ENCODE measurements at places on chromosomes 11 and 22. TPM values are rescaled to one million over a fixed set of nuclear protein-coding genes. Genes with fewer than 3 reads are reported as not detected.

Gene KDM4E
- not detected for total RNA-seq

Gene PPP1CA
- 112 TPM for total RNA-seq

- DNase-seq, result no peak
These were observed 310.1 kb upstream of the NARS2 start for GRCh38 chr11:78884761-78885160.

- DNase-seq, result peak; percentile 78
These were observed 39.0 kb upstream of the ADA2 start for GRCh38 chr22:17258015-17258787.

GRCh38 chr11:30281476-30282288, 41.2 kb upstream of the ARL14EP start:
- peak; percentile 49 for DNase-seq

DNA sequence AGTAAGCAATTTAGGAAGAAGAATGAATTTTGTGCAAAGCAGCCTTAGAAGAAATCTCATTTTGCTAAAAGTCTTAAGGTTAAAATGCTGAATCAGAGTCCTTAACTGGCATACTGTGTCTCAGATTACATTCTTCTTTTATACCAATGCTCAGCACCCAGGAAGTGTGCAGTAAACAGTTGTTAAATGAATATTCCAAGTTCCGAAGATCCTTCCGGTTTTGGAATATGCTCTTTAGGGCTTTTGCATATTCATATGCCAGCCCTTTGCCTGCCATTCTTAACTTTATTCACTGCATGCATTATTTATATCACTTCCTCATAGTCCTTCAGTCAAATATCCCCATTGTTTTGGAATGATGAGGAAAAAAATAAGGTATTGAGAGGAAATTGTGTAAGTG, 242.0 kb downstream of the DDX10 start:
- DNase-seq, result no peak

GRCh38 chr22:37904572-37905533, 1.2 kb upstream of the MICALL1 start:
- no peak for DNase-seq

DNA sequence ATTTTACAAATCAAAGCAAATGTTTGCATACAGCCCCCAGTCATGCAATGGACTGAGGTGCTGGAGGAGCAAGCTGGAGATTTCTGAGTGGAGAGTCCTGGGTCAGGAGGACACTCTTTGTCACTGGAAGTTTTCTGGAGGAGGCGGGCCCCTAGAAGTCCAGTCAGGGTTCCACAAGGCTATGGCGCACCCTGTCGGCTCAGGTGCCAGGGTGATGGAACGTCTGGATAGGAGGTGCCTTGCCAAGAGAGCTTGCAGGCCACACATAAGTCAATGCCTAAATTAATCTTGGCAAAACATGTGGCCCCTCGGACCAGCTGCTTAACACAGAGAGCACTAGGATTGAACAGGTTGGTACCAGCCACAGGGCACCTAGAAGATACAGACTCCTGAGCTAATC, 174.7 kb upstream of the CADM1 start:
- no peak for DNase-seq

GRCh38 chr22:44206696-44207095, 26.0 kb downstream of the PARVG start:
- no peak for DNase-seq

DNA sequence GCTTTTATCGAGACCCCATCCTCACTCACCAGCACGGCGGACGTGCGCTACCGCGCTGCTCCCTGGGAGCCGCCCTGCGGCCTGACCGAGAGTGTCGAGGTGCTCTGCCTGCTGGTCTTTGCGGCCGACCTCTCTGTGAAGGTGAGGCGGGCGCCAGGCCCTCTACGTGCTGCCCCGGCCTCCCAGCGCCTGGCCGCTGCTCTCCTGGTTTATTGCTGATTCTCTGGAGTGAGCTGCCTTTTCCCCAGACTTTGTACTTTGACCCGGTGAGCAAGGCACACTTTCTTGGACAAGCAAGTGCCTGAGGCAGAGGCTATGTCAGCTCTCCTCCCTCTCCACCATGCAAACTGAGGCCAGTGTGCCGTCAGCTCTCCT, 6.5 kb downstream of the TPCN2 start:
- peak; percentile 40 for DNase-seq

DNA sequence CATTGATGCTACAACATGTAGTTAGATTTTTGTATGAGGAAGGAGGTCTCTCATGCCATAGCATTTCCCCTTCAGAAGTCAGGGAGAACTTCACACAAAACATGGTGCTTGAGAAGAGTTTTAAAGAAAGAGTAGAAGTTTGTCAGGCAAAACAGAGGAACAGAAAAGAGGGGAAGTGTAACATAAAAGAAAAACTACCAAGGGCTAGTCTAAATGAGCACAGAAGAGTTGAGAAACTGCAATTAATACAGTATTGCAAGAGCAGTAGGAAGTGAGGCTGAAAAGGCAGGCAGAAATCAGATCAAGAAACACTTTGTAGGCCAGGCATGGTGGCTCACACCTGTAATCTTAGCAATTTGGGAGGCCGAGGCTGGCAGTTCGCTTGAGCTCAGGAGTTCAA, 61.0 kb downstream of the FAM168A start:
- no peak for DNase-seq

- no peak for DNase-seq
These were observed 16.4 kb upstream of the MFNG start for GRCh38 chr22:37502342-37503182.

GRCh38 chr22:35448523-35448922, 48.6 kb downstream of the MCM5 start:
- no peak for DNase-seq

- DNase-seq, result peak; percentile 81
These were observed 492 bp downstream of the JHY start for GRCh38 chr11:122882857-122883645.

- peak; percentile 74 for DNase-seq
These were observed 23.9 kb upstream of the MICAL2 start for GRCh38 chr11:12086271-12087074.

GRCh38 chr11:100778166-100778785, 91.2 kb downstream of the ARHGAP42 start:
- DNase-seq, result no peak

GRCh38 chr22:39546889-39547586, 14.5 kb upstream of the RPS19BP1 start:
- DNase-seq, result no peak

Gene RIMBP3C
- total RNA-seq, result not detected

- no peak for DNase-seq
These were observed 15.5 kb upstream of the RAC2 start for GRCh38 chr22:37259540-37260029.

Gene CCDC82
- total RNA-seq, result 16.9 TPM

DNA sequence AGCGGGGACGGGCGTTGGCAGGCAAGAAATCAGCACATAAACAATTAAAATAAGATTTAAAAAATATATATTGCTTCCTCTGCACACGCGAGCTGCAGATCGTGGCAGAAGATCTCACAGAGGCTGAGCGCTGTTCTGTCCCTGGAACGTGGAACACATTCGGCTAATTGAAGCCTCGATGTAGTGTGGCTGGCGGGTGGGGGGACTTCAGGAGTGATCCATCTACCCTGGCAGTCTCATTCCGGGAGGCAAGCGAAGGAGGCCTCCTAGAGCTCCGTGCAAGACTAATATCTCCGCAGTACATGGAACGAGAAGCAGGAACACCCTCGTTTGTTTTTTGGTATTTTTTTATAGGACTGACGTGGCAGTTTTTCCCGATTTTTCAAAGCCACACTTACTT, 402.4 kb downstream of the MN1 start:
- DNase-seq, result no peak

Gene PDE3B
- total RNA-seq, result 4.5 TPM

Measured in Right ventricle myocardium inferior (tissue), 1 donor.